ENCODE measurements at places on chromosomes 4 and X.

GRCh38 chr4:7983296-7983695, 43.6 kb upstream of the AFAP1 start:
- DNase-seq = no peak

DNA sequence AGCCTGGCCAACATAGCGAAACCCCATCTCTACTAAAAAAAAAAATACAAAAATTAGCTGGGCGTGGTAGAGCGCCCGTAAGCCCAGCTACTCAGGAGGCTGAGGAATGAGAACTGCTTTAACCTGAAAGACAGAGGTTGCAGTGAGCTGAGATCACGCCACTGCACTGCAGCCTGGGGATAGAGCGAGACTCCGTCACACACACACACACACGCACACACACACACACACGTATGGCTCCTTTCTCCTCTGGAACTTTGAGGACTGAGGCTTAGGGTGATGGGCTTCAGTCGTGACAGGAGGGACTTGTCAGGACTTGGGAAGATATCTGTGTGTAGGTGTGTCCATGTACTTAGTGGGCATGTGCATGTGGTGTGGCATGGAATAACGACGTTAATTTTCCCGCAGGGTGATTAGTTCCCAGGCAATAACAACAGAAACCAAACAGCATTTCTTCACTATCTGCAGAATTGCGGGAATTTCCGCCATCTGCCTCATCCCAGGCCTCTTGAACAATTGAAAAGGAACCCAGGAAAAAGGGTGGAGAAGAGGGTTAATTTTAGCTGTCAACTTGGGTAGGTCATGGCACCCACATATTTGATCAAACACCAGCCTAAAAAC, 47.7 kb downstream of the RWDD4 start:
- DNase-seq = no peak

DNA sequence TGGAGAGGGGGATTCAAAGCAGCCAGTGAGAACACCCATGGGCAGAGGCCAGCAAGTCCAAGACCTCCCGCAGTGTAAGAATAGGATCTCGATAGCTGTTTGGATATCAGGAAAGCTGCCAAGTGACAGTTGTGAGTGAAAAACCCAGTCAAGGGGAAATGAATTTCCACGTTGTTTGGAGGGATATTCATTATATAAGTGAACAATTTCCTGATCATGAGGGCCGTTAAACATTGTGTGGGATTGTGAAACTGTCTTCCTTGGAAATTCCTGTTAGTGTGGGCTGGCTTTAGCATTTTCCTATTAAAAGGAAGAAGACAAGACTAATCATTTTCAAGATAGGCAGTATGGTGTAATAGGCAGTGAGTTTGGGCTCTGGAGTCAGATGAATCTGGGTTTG, 15.0 kb downstream of the CLDN2 start:
- DNase-seq = no peak

GRCh38 chr4:65014078-65014477, 604.8 kb upstream of the TECRL start:
- DNase-seq = no peak

GRCh38 chr4:185775792-185776555, 36.0 kb downstream of the SORBS2 start:
- DNase-seq = no peak

DNA sequence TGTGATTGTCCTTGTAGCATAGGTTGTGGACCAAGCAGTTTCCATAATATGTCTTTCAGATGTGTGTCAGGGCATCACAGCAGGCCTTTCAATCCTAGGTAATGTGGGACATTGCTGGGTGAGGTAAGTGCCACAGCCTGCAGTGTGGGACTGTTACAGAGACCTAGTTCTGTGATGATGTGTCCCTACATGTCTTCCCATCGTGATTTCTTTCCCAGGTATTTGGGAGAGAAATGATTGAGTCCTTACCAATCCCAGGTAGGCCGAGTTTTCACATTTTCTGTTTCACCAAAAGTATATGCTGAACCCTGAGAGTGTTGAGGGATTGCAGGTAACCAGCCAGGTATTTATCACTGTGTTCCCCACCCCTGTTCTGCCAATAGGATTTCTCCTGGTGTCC, 10.6 kb upstream of the ATXN3L start:
- no peak for DNase-seq
